ENCODE measurements at places on chromosomes 1 and 21. TPM values are rescaled to one million over a fixed set of nuclear protein-coding genes. Genes with fewer than 3 reads are reported as not detected.

The CITED4 gene
- total RNA-seq, result 13.9 TPM

The FAM177B gene
- total RNA-seq, result 0.56 TPM

The KAZN gene
- 21.2 TPM for total RNA-seq

The CFAP74 gene
- total RNA-seq, result 6.6 TPM

The STUM gene
- total RNA-seq, result 0.83 TPM

The TSPAN1 gene
- total RNA-seq, result 68.9 TPM

The ERICH3 gene
- total RNA-seq, result 8.1 TPM

The PPFIA4 gene
- total RNA-seq, result 1.3 TPM

The C21orf91 gene
- total RNA-seq, result 24.8 TPM

The COL9A2 gene
- 7.6 TPM for total RNA-seq

The TRAF3IP3 gene
- total RNA-seq, result 12.4 TPM

Data from lower lobe of right lung (tissue), 2 donors.